SK-MEL-5 (cell line): ENCODE measurements at places on chromosomes 11 and 22. TPM values are rescaled to one million over a fixed set of nuclear protein-coding genes. Genes with fewer than 3 reads are reported as not detected.

The ART1 gene
- total RNA-seq: not detected in 2 replicates

The RAB36 gene
- total RNA-seq: 0.29 and 0.37 TPM in 2 replicates

The TNNT3 gene
- total RNA-seq: not detected in 2 replicates

The SCN4B gene
- total RNA-seq: not detected in 2 replicates

The NAV2 gene
- 14.5 and 19.4 TPM in 2 replicates for total RNA-seq

The RAG2 gene
- total RNA-seq: not detected in 2 replicates

The DMC1 gene
- 0.45 TPM in 1 of 2 replicates, not detected in the other for total RNA-seq

The DYNC2H1 gene
- total RNA-seq: 15.0 and 18.6 TPM in 2 replicates

The TEX12 gene
- 0.43 and 0.48 TPM in 2 replicates for total RNA-seq

The SCGB1D2 gene
- total RNA-seq: 4.5 and 6.0 TPM in 2 replicates

The SERPING1 gene
- total RNA-seq: not detected in 2 replicates

The SYCE3 gene
- total RNA-seq: not detected in 2 replicates

The CDC42BPG gene
- 1.1 and 1.6 TPM in 2 replicates for total RNA-seq

The CCDC88B gene
- 1.3 and 2.0 TPM in 2 replicates for total RNA-seq

The ST14 gene
- not detected in 2 replicates for total RNA-seq

The OR5M11 gene
- not detected in 2 replicates for total RNA-seq

The LRRC56 gene
- 0.11 and 0.13 TPM in 2 replicates for total RNA-seq

The OR51B5 gene
- total RNA-seq: 15.1 and 15.8 TPM in 2 replicates

The OR8G5 gene
- total RNA-seq: not detected in 2 replicates

The SLC25A45 gene
- 3.4 and 4.6 TPM in 2 replicates for total RNA-seq

The ESAM gene
- total RNA-seq: not detected in 2 replicates

The MFRP gene
- total RNA-seq: not detected in 2 replicates

The TEX54 gene
- not detected in 2 replicates for total RNA-seq

The ZBTB16 gene
- not detected in 2 replicates for total RNA-seq

The RNH1 gene
- total RNA-seq: 178 and 180 TPM in 2 replicates

The TMA7B gene
- 0.08 TPM in 1 of 2 replicates, not detected in the other for total RNA-seq

The CNTN5 gene
- total RNA-seq: 0.13 TPM in 1 of 2 replicates, not detected in the other

The ZC3H12C gene
- 8.9 and 9.8 TPM in 2 replicates for total RNA-seq

The TSPAN18 gene
- not detected in 2 replicates for total RNA-seq

The LGR4 gene
- total RNA-seq: 10.0 and 10.2 TPM in 2 replicates

The A4GALT gene
- total RNA-seq: 0.16 TPM in 1 of 2 replicates, not detected in the other

The NXPE2 gene
- not detected in 2 replicates for total RNA-seq

The KCNC1 gene
- total RNA-seq: 0.11 and 0.27 TPM in 2 replicates

The POU2AF2 gene
- total RNA-seq: not detected in 2 replicates

The RIMBP3B gene
- 0.16 and 0.24 TPM in 2 replicates for total RNA-seq

The NRIP3 gene
- 9.7 and 11.1 TPM in 2 replicates for total RNA-seq

The GPR83 gene
- total RNA-seq: 0.03 TPM in 1 of 2 replicates, not detected in the other

The OPCML gene
- total RNA-seq: not detected in 2 replicates

The SCN2B gene
- total RNA-seq: not detected in 2 replicates

The MMP8 gene
- 30.1 and 31.6 TPM in 2 replicates for total RNA-seq

The TMEM184B gene
- total RNA-seq: 12.7 and 14.7 TPM in 2 replicates

The UNC93B1 gene
- total RNA-seq: 9.1 TPM in 2 replicates

The HEPACAM gene
- not detected in 2 replicates for total RNA-seq

The DERL3 gene
- total RNA-seq: 0.13 and 0.26 TPM in 2 replicates

The KCNE3 gene
- not detected in 2 replicates for total RNA-seq

The KRTAP5-2 gene
- total RNA-seq: 0.26 and 0.72 TPM in 2 replicates

The NPAS4 gene
- total RNA-seq: not detected in 2 replicates

The NCAM1 gene
- total RNA-seq: 0.24 TPM in 1 of 2 replicates, not detected in the other

The TYR gene
- 1,340 and 1,434 TPM in 2 replicates for total RNA-seq

The MS4A3 gene
- not detected in 2 replicates for total RNA-seq

The KCNQ1 gene
- total RNA-seq: 0.71 TPM in 1 of 2 replicates, not detected in the other

The SLC25A17 gene
- total RNA-seq: 39.0 and 45.4 TPM in 2 replicates

The CDK2AP2 gene
- total RNA-seq: 13.4 and 13.9 TPM in 2 replicates

The APOL5 gene
- total RNA-seq: not detected in 2 replicates

The KCNQ1OT1 gene
- 0.48 and 0.56 TPM in 2 replicates for total RNA-seq

The MOV10L1 gene
- 0.08 TPM in 1 of 2 replicates, not detected in the other for total RNA-seq

The OR1S1 gene
- total RNA-seq: not detected in 2 replicates

The CRYAB gene
- 5.0 and 9.9 TPM in 2 replicates for total RNA-seq

The IL10RA gene
- total RNA-seq: not detected in 2 replicates

The SAA4 gene
- total RNA-seq: not detected in 2 replicates
